ENCODE measurements at places on chromosomes 2 and 18. TPM values are rescaled to one million over a fixed set of nuclear protein-coding genes. Genes with fewer than 3 reads are reported as not detected.
A peak's percentile ranks its signal among the peaks of the same experiment; 100 is the strongest.

The CAPN10 gene
- total RNA-seq = 26.8 TPM

DNA sequence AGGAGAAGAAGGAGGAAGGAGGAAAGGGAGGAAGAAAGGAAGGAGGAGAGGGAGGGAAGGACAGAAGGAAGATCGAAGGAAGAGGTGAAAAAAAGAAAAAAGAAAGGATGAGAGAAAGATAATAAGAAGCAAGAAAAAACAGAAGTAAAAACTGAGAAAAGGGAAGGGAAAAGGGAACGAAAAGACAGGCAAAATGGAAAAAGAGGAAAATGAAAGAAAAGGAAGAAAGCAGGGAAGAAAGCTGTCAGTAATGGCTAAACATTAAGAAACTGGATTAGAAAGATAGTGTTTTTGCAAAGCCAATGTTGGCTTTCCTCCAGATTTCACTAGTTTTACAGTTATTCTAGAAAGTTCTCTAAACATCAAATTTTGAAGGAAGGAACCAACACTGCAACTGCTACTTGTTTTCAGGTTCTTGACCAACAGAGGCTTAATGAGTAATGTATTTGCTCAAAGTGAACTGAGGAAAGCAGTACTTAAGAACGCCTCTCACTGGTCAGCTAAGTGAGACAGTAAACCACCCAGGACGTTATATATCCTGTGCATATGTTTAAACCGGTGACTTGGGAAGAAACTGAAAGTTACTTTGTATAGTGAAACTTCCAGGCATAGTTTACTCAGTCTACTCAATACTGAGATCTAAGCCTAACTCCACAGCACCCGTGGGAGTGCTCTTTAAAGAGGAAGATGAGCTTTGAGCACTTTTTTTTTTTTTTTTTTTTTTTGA, 286.2 kb upstream of the TRIB2 start:
- no peak for DNase-seq

The CRACDL gene
- 2.9 TPM for total RNA-seq

- no peak for DNase-seq
Measured at GRCh38 chr18:77822632-77823031, 573.0 kb downstream of the GALR1 start.

GRCh38 chr2:56239437-56239836, 55.6 kb downstream of the CCDC85A start:
- no peak for DNase-seq

GRCh38 chr18:48672671-48673340, 134.0 kb downstream of the CTIF start:
- peak; percentile 13 for DNase-seq

GRCh38 chr2:15306706-15307105, 254.4 kb downstream of the NBAS start:
- no peak for DNase-seq

The RAPH1 gene
- 23.5 TPM for total RNA-seq

DNA sequence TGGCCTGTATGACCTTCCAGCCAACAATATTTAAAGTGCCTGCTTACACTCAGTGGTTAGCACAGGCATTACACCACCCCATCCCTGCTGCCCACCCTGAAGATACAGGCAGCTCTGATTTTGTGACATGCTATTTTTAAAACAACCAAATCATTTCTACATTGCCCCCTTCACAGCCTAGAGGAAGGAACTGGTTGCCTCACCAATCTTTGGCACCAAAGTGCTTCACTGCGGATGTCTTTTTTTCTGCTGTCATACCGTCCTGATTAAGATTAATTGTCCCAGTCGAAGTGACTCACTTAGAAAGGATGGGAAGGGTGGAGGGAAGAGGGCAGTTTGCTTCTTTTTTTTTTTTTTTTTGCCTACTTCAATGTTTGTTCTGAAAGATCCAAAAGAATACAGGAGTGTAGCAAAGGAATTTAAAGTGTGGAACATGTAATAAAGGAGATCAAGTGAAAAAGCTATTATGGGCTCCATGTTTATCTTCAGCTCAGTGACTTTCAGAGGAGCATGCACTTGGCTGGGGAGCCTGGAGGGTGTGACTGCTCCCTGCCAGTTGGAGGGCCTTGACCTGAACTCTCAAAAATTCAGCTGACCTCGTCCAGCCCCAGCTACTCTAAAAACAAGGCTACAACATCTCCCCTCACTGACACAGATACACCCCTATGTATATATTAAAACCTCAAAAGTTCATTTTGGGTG, 501.1 kb upstream of the TNP1 start:
- no peak for DNase-seq

The MARCO gene
- 6.0 TPM for total RNA-seq

DNA sequence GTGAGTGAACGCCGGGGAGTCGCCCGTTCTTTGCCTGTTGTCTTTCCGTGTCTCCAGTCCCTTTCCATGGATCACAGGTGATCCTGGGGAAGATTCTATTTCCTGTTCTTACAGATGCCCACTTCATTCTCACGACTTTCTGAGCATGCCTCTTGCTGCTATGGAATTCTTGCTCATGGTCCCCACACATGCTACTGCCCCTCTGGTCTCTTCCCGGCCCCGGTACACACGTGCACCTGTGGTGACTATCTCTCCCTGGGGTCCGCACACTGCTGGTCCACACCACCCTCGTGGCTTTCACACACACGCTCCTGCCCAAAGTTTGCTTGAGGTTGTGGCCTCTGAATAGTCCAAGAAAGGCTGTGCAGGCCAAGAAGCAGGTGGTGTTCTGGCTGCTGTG, 67.9 kb upstream of the ALKAL2 start:
- DNase-seq = no peak

- DNase-seq = no peak
Measured at GRCh38 chr2:43124687-43125057, 101.7 kb downstream of the ZFP36L2 start.

The NEURL3 gene
- not detected for total RNA-seq

GRCh38 chr2:73257021-73257420, 22.9 kb downstream of the CCT7 start:
- no peak for DNase-seq

The CCDC102B gene
- 4.2 TPM for total RNA-seq

DNA sequence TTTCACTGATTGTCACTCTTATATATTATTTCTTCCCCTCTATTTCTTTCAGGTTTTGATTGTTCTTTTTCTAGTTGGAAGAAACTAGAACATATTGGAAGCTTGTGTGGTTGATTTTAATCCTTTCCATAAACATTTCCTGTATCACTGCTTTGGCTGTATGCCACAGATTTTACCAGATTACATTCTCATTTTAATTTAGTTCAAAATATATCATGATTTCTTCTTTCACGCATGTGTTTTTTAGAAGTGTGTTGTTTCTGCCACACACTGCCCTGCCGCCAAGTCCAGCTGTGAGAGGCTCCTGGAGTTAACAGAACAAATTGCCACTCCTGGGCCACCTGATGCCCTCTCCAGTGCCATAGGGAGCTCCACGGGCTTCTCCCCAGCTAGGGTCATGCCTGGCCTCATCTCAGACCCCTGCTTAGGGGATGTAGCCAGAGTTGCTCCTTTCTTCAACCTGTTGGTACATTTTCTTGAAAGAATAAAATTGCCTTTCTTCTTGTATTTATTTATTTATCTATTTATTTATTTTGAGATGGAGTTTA, 206.2 kb upstream of the COPS8 start:
- no peak for DNase-seq

The WDPCP gene
- 11.7 TPM for total RNA-seq

The NT5C1B gene
- total RNA-seq = not detected

The RSAD2 gene
- total RNA-seq = 6.4 TPM

The DHX57 gene
- 24.4 TPM for total RNA-seq

Data from ovary (tissue), 10 donors.